ENCODE measurements at places on chromosomes 1 and 21.

- no peak for DNase-seq
These were observed 53.6 kb downstream of the RHBG start for GRCh38 chr1:156422602-156423091.

DNA sequence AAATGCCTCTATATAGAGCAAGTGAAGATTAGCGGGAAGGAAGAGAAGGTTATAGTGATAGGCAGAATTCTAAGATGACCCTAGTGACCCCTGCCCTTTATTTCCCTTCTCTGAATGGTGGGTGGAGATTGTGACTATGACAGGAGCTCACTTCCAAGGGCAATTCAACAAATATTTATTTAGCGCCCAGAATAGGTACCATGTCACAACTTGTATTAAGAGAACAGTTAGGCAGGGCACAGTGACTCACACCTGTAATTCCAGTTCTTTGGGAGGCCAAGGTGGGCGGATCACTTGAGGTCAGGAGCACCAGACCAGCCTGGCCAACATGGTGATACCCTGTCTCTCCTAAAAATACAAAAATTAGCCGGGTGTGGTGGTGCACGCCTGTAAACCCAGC lies 236.0 kb upstream of the POGK start:
- no peak for DNase-seq

- DNase-seq, result no peak
These were observed 9.4 kb upstream of the GPR161 start for GRCh38 chr1:168146160-168146539.

DNA sequence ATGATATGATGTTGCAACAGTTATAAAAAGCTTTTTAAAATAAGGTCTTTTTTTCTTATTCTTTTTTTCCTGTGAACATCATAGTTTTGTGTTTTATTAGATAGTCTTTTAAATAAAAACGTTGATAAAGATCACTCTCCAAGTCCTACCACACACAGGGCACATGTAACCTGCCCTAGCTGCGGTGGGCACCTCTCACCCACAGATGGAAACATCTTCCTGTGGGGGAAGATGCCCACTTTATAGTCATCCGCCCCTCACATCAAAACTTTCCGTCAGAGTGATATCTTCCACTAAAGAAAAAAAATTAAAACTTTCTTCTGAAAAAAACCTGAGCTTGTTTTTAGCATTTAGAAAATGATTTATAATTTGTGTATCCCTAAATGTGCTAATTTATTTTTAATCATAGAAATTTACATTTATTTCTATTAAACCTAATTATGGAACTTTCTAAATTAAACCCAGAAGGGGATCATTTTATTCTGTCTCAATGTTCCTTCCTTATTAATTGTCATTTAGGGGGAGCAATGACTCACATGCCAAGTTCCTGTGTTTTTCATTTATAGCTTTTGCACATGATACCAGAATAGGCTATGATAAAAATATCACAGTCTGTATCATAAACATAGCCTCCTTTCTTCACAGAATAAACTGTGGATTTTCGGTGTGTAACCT lies 24.7 kb downstream of the TNFRSF9 start:
- DNase-seq, result peak; percentile 5

GRCh38 chr1:31583995-31584868 lies 7.9 kb downstream of the TINAGL1 start:
- no peak for DNase-seq

GRCh38 chr1:208192995-208193394 lies 51.2 kb downstream of the PLXNA2 start:
- DNase-seq, result no peak

- no peak for DNase-seq
These were observed at the start of gene COL8A2 for GRCh38 chr1:36125129-36125991. TSS of gene COL8A2 (minus strand) at chr1:36125222. CDS start at chr1:36100242, 24,980 bp downstream.

- no peak for DNase-seq
These were observed 10.1 kb downstream of the TCP10L start for GRCh38 chr21:32574946-32575925.

Measured in T-helper 2 cell (primary cell).